ENCODE measurements at places on chromosomes 2 and 18. TPM values are rescaled to one million over a fixed set of nuclear protein-coding genes. Genes with fewer than 3 reads are reported as not detected.

DSC2 gene
- total RNA-seq: 0.65 TPM

CREG2 gene
- total RNA-seq: 14.2 TPM

AMER3 gene
- not detected for total RNA-seq

CD226 gene
- 0.08 TPM for total RNA-seq

RBKS gene
- 8.1 TPM for total RNA-seq

DOK1 gene
- total RNA-seq: 4.1 TPM
